ENCODE measurements at places on chromosomes 12 and 14.

GRCh38 chr14:67943947-67944346 lies 124.4 kb downstream of the RAD51B start:
- no peak for DNase-seq

DNA sequence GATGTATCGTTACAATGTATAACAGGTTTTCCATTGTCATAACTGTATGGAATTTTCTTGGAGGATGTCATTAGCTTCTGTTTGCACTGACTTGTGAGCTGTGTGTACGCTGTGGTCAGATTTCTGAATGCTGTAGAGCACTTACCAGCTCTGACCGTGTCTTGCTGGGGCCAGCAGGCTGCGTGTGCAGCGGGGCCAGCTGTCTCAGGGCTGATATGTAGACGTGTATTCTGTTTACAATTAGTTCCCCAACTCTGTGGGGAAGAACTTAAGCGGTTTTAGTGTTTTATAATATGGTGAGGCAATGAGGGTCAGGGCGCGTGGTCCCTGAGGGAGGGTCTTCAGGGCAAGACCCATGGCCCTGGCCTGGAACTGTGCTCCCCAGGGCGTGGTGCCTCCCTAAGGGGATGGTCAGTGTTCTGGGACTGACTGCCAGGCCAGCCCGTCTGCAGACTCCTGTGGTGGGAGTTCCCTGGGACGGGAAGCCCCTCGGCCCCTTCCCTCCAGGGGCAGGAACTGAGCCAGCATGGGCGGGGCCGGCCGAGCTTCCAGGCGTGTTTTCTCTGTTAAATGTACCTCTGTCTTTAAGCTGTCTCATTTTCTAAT lies 18.7 kb downstream of the XRCC3 start:
- no peak for DNase-seq

GRCh38 chr12:131559517-131560516 lies 151.1 kb upstream of the SFSWAP start:
- DNase-seq, result no peak

DNA sequence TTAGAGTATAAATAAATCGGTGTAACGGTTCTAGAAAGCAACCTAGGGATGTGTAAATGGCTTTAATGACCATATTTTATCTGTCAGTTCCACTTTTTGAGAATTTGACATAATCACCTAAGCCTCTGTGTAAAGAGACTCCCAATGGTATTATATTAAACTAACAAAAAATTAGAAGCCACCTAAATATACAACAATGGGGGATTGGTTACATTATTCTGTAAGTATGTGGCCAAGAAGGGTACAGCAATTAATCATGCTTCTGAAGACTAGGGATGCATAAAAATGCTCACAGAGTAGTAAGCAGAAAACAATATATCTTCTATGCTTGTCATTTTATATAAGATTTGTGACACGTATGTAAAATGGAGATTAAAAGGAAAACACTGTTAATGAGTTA lies 10.5 kb downstream of the RNF10 start:
- DNase-seq, result no peak

DNA sequence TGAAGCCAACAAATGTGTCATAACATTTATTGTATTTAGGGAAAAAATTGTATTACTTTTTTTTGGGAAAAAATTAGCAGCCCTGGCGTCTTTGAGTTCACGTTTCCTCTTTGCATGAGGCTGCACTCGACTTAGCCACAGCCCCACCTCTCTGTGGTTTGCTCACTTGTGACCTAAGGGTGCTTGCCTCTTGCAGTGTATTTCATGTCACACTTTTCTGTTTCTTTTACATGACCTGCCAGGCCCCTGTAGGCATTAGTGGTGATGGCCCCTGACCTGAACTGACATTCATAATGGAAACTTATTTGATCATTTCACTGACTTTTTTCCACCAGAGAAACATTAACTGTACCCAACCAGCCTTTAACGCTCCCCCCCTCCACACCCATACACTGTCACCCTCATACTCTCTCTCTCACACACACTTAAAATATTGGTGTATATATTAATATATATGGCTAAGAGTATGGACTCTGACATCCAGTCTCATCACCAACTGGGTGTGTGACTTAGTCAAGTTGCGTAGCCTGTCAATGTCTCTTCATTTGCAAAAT lies 122.9 kb downstream of the PRKCH start:
- DNase-seq, result peak; percentile 51
